ENCODE measurements at places on chromosomes 3 and 15.
A peak's percentile ranks its signal among the peaks of the same experiment; 100 is the strongest.

- DNase-seq: no peak
Observed at GRCh38 chr3:16721494-16721893, 116.3 kb upstream of the DAZL start.

GRCh38 chr3:160686955-160687535, 10.1 kb downstream of the ARL14 start:
- DNase-seq: no peak

GRCh38 chr3:110789315-110789714, 282.3 kb upstream of the NECTIN3 start:
- no peak for DNase-seq

- DNase-seq: no peak
Observed at GRCh38 chr15:42232606-42233005, 24.5 kb upstream of the VPS39 start.

DNA sequence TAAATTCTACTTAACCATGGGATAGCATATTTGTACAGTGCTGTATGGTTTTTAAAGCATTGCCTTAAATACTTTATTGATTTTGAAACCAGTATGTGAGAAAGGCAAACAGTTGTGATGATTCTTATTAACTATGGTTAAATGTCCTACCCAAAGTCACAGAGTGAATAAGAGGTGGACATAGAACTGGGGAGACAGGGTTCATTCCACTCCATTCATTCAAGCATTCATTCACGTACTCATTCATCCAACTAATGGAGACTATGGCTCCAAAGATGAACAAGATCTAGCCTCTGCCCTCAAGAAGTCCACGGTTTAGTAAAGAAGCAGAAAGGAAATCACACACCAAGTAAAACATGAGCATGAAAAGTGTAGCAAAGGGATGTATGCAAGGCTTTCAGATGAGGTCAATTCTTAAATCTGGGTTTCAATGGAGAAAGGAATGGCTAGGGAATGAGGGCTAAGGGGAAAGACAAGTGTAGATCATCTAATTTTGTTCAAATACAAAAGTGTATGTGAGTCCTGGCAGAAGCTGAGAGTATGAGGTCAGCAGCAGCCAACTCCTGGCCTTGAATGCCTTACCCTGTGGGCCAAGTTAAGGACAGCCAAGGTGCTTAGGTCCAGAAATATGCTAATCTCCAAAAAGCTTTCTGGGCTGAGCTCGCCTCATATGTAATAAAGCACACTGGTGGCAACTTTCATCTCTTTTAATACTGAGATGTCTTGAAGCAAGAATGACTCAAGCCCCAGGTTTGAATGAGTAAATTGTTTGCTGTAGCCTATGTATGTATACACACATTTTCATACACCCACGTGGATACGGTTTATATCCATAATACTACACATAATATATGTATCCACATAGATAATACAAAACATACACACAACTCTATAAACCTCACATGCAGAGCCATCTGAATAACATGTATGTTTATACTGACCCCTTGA, 4.3 kb downstream of the TNIK start:
- DNase-seq: no peak

- DNase-seq: no peak
Observed at GRCh38 chr3:140443073-140443472, 234.8 kb upstream of the TRIM42 start.

DNA sequence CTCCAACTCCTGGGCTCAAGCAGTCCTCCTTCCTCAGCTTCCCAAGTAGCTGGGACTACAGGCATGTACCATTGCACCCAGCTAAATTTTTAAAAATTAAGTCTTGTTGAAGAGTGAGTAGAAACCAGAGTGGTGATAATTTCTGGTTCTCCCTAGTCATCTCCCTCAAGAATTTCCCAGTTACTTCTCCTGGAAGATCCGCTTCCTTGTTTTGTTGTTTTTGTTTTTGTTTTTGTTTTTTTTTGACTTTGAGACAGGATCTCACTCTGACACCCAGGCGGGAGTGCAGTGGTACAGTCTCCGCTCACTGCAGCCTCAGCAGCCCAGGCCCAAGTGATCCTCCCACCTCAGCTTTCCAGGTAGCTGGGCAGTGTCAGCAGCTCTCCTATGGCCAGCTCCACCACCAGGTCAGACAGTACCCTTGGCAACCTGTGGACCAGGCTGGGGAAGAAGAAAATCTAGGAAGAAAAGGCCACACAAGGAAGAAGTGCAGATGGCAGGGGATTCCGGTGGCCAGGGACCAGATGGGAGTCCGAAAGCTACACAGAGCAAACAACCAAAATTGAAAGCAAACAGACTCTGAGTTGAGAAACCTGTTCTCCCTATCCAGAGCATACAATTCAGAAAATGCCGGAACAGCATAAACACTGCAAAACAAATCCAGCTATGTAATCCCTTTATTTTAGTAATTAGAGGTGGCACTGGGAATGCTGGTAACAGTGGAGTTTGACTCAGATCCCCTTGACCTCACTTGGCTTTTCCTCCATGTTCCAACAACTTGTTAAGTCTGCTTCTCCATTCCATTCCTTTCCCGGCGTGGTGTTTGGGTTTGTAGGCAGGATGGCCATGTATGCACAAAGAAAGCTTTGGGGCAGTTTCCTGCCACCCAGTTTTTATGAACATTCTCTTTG, 266.6 kb upstream of the CTDSPL start:
- DNase-seq: no peak

DNA sequence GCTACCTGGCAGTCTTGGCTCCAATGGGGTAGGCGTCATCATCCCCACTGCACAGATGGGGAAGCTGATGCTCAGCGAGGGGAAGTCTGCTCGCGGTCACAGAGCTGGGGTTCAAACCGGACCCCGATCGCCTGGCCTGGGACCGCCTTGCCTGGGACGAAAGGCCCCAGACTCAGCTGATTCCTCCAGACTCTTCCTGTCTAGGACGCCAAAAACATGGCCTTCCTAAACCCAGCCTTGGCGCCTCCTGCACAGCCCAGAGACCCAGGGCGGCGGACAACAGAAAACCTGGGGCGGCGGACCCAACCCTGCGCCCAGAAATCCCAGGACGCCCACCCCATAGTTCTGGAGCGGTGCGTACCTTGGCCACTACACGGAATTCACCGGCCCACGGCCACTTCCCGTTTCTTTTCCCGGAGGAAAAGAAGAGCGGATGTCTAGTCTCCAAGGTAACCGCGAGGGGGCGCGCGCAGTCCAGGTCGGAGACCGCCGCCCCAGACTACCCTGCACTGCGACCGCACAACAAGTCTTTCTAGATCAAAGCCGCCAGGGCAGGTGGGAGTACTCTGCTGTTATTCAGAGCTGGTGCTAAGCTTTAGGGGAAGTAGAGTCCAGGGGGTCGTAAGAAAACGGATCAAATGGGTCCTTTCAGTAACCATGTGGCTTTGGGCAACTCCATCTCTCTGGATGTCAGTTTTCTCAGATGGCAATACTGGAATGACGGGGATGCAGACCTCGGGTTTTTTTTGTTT, 4.9 kb upstream of the IL17RD start:
- DNase-seq: peak; percentile 64

- no peak for DNase-seq
Observed at GRCh38 chr15:62711691-62712454, 330.7 kb upstream of the TPM1 start.

DNA sequence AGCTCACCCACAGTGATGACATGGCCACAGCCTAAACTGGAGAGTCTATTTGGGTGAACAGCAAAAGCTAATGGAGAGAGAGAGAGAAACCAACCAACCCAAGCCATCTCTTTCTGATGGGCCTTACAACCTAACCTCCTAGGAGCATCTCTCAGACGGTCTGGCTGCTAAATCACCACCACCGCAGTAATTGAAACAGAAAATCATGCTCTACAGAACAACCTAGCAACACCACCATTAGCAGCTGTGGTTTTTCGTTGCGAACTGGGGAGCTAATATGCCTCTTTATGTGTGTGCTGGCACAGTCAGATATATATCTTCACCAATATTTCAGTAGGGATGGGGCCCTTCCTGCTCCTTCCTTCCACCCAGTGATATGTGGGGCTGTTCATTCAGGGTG, 166.9 kb upstream of the PROK2 start:
- DNase-seq: no peak

DNA sequence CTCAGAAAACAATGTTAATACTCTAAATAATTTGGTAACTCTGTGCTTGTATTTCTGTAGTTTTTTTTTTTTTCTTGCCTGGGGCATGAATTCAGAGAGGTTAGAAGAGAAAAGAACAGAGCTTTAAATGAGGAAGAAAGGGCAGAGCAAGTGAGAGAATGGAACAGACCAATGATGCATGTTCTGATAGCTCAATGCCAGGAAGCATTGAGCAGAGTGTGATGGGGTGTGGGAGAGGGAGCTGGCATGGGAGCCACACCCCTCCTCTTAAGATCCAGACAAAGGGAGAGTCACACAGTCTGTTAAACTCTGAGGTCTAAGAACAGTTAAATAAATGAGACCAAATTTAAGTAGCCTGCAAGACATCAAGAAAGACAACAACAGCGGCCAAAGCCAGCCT, 538.6 kb downstream of the TUSC7 start:
- DNase-seq: no peak

- no peak for DNase-seq
Observed at GRCh38 chr3:10421996-10422395, 83.4 kb downstream of the ATP2B2 start.

DNA sequence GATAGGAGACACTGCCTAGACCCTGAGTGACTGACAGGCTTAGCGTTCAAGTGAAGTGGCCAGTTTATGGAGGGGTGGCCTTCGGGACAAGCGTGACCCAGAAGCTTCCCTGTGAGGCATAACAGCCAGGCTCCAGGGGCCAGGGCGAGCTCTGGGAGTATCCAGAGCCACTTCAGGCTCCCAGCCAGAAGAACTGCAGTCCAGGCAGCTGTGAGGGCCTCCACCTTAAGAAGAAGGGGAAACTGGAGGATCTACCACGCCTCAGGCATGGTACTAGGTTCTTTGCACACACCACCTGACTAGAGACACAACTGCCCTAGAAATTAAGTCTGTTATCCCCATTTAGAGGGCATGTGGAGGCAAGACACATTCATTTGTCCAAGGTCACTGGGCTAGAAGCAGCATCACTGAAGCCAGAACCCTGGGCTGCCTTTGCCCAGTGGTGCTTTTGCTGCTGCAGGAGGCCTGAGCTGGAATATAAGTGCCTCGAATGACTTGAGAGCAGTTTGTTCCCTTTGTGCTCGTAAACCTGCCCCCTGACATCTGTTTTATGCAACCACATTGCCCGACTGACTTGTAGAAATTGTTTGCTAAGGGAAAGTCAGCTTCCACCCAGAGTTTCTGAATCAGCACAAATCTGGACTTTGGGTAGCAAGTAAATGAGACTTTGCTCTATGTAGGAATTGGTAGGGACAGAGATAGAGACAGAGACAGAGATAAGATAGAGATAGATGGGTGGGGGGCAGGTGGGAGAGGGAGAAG, 23.3 kb downstream of the RASGRF1 start:
- DNase-seq: no peak

DNA sequence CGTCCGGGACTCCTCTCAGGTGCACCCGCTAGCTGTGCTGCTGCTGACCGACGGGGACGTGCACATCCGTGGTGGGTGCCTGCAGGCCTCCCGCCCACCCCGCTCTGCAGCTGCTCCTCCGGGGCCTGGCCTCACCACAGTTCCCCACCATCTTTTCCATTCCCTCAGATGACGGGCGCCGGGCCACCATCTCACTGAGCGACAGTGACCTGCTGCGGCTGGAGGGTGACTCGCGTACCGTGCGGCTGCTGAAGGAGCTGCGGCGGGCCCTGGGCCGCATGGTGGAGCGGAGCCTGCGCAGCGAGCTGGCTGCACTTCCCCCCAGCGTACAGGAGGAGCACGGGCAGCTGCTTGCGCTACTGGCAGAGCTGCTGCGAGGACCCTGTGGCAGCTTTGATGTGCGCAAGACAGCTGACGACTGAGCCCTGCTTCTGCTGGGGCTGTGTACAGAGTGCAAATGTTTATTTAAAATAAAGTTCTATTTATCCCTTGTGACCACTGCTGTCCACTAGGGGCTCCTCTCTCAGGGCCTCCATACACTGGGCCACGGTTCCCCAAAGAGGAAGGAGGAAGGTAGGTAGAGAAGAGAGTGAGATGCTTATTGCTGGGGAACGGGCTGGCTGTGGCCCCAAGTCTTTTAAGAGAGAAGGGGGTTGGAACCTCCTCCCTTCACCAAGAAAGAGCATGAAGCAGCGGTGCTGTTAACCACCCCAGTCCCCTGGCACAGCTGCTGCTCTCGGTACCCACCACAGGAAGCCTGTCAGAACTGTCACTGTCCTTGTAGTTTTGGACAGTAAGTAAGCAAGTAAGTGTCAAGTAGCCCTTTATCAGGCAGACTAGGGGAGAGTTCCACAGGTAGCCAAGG, 47.0 kb downstream of the DHX30 start:
- DNase-seq: no peak

GRCh38 chr3:112086875-112087524, 811 bp downstream of the C3orf52 start:
- DNase-seq: no peak

- no peak for DNase-seq
Observed at GRCh38 chr3:195094191-195094921, 176.6 kb downstream of the XXYLT1 start.

- no peak for DNase-seq
Observed at GRCh38 chr15:31236184-31237042, 90.2 kb upstream of the KLF13 start.

- no peak for DNase-seq
Observed at GRCh38 chr3:54709785-54710184, 218.1 kb downstream of the LRTM1 start.

DNA sequence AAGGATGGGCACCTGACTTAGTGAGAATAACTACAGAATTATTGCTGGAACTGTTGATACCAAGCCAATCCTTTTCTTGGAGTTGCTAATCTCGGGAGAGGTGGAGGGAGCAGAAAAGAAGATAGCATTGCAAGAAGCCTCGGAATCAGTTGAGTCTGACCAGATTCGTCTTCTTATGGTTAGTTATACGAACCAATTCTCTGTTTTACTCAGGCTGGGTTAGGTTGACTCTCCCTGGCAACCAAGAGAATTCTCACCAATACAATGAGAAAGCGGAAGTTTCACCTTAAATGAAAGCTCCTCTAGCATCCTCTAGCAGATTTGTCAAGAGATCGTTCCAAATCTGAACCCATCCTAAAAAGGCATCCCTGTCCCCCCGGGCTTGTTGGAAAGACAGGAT, 43.5 kb upstream of the UBE2E1 start:
- DNase-seq: no peak

- peak; percentile 54 for DNase-seq
Observed at GRCh38 chr3:32391643-32392535, at the start of gene CMTM7. Gene CMTM7 (plus strand): TSS chr3:32391853. CDS start chr3:32391907, 54 bp downstream.

- no peak for DNase-seq
Observed at GRCh38 chr3:120801484-120801883, 58.9 kb downstream of the GTF2E1 start.

- DNase-seq: no peak
Observed at GRCh38 chr3:58697561-58697960, 31.0 kb upstream of the FAM3D start.

- no peak for DNase-seq
Observed at GRCh38 chr15:57041416-57041815, 123.0 kb downstream of the TCF12 start.
